ENCODE measurements at places on chromosomes 3 and 15.

GRCh38 chr15:47516972-47517371 lies 200.3 kb upstream of the SEMA6D start:
- DNase-seq: no peak

GRCh38 chr15:89101302-89102193 lies 13.3 kb downstream of the ABHD2 start:
- DNase-seq: no peak

- no peak for DNase-seq
Measured at GRCh38 chr3:134330883-134331810, 43.1 kb downstream of the AMOTL2 start.

- no peak for DNase-seq
Measured at GRCh38 chr15:99762288-99762687, 29.1 kb upstream of the LYSMD4 start.

GRCh38 chr15:85667491-85668424 lies 127.0 kb downstream of the KLHL25 start:
- peak; percentile 26 for DNase-seq

GRCh38 chr3:184186184-184186901 lies at the start of gene ABCF3:
ABCF3 (plus strand) TSS chr3:184186199; CDS start chr3:184186208, 9 bp downstream.
- DNase-seq: no peak

DNA sequence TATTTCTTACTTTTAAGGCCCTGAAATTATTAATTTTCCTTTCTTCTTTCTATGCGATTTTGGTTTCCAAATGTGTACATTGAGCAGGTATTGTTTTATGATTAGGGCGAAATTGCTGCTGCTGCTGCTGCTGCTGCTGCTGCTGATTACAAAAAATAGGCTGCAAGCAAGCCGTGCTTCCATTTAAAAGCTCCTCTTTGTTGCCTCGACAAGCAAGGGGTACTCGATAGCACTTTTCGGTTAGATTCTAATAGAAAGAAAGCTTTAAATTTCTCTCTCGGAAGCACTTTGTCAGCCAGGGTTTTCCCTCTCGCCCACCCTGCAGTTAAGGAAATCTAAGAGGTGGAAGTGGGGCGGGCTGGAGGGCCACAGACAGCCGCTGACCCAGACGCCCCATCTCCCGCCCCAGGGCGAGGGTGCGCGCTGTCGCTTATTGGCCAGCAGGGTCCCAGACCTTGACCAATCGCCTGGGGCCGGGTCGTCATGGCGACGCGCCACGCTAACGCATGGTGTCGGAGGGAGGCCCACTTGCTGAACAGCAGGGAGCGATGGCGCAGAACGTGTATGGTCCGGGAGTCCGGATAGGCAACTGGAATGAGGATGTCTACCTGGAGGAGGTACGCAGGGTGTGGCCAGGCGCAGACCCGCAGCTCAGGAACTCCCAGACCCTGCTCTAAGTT lies at the start of gene CFAP161:
Gene CFAP161 (plus strand): TSS at position 489 of the 680 bp plus-strand sequence. CDS start 60 bp downstream, at position 549.
- DNase-seq: no peak

DNA sequence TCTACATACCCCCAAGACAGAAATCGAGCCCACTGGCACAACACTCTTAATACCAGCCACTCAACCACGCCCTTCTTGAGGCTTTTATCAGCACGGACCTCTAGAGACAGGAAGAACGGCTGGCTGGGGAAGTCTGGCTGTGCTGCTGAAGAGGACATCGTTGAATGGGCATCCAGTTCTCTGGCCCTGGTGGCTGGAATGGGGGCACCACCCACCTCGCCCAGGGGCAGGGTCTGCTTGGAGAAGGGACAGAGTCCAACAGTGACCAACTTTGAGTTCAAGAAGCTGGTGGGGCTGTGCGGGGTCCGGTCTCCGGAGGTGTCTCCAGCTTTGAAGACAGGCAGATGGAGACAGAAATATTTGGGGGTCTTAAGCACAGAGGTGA lies 77.5 kb downstream of the ATP10A start:
- DNase-seq: no peak

GRCh38 chr3:35224565-35225295 lies 414.6 kb upstream of the ARPP21 start:
- no peak for DNase-seq

GRCh38 chr3:149933008-149933407 lies 37.7 kb downstream of the PFN2 start:
- DNase-seq: no peak

DNA sequence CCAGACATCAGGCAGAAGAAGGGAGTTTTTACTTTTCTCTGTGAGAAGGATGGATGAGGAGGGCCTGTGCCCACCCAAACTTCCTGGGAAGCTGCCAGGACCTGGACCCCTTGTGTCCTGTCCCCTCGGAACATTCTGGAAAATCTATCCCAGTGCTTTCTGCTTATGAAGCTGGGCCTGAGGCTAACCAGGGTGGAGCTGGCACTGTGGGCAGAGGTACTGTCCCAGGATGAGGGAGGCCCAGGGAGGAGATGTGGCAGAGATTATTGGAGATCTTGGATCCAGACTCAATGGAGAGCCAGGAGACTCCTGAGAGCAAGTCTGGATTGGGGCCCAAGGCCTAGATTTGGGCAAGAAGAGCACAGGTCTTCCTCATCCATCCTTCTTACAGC lies 44.4 kb downstream of the SPSB4 start:
- DNase-seq: no peak

GRCh38 chr3:86985181-86985826 lies 5.6 kb downstream of the VGLL3 start:
- no peak for DNase-seq

Data from activated T-helper 1 cell treated with Interleukin-2 at 50 U/mL for 16 hours (primary cell).